ENCODE measurements at places on chromosomes 16 and 17.

DNA sequence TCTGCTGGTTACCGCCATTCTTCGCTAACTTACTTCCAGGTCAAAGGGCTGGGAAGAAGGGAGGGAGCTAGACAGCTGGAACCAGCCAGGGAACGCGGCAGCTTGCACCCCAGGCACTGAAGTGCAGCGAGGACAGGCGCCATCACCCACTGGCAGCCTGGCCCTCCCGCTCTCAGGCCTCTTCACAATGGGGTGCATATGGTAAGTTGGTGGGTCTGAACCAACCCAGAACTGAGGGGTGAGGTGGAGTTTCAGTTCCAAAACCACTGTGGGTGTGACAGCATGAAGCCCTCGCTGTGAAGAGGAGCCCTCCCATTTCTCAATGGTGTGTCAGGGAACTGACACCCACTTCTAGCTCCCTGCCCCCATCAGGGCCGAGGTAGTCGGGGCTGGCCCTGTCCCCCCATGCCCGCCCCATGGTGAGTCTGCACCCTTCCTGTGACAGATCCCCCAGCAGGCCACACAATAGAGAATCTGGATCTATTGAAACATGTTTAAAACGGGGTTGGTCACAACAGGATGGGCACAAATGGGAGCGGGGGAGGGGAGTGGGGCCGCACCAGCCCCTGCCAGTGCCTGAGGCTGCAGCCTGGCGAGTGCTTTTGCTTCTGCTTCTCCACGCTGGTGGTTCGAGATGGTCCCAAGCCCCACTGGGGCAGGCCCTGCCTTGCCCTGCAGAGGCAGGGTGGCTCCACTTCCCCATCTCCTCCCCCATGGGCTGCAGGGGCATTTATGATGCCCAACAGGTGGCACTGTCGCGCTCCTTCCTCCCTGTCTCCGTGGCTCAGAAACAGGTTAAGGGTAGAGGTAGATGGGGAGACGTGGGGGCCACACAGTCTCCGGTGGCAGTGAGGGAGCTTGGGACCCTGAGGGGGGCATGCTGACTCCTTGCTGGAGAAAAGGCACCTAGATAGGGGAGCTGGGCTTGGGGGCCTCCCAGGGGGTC, 2.3 kb downstream of the LIMD2 start:
- DNase-seq: no peak

DNA sequence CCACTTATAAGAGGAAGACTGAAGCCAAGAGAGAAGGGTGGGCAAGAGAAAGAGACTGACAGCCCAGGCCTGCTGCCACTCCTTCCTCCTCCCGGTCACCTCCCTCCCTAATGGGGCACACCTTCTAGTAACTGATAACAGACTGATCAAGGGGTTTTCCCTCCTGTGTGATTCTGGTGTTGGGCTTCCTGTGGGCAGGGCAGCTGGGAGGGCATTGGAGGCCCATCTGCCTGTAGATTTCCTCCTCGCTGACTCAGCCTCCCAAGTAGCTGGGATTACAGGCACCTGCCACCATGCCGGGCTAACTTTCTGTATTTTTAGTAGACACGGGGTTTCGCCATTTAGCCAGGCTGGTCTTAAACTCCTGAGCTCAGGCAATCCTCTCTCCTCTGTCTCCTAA, 16.2 kb downstream of the CA4 start:
- DNase-seq: no peak

DNA sequence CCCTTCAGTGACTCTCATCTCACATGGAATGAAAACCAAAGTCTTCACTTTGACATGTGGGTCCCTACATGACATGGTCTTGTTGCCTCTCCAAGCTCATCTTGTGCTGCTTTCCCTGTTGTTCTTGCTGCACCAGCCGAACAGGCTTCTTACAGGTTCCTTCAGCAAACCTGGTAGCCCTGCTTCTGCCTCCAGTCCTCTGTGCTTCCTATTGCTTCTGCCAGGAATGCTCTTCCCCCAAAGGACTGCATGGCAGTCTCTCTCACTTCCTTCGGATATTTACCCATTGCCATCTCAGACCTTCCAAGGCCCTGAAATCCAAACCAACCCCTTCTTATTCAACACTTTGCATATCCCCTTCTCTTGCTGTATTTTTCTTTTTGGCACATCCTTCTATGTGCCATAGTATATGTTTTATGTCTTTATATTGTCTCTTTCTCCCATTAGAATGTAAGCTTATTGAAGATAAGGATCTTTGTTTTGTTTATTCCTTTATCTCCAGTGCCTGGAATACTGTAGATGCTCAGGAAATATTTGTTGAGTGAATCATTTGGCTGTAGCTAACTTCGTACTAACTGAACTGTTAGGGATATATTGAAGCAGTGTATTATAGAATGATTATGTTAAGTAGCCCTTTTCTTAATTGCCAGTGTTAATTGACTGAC, 57.9 kb upstream of the SLC12A3 start:
- no peak for DNase-seq

GRCh38 chr16:70721202-70721963, 35.5 kb upstream of the MTSS2 start:
- no peak for DNase-seq

DNA sequence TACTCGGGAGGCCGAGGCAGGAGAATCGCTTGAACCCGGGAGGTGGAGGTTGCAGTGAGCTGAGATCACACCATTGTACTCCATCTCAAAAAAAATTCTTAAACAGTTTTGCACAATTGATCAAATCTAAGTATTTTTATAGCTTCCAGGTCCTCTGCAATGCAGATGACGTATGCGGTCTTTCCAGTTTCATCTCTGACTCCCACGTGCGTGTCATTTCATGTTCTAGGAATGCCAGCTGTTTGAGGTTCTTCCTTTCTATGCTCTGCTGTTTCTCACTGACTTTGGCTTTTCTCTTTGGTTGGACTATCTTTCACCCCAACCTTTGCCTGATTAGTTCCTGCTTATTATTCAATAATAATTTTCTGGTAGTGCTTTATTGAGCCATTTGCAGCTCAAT, 16.2 kb downstream of the CHP2 start:
- DNase-seq: no peak

DNA sequence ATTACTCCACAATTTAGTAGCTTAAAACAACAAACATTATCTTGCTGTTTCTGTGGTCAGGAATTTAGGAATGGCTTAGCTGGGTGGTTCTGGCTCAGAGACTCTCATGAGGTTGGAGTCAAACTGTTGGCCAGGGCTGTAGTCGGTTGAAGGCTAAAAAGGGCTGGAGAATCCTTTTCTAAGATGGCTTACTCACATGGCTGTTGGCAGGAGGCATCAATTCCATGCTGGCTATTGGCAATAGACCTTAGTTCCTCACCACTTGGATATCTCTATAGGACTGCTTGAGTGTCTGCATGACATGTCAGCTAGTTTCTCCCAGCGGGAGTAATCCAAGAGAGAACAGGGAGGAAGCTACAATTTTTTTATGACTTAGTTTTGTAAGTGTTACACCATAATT, 6.6 kb upstream of the EFCAB13 start:
- no peak for DNase-seq

DNA sequence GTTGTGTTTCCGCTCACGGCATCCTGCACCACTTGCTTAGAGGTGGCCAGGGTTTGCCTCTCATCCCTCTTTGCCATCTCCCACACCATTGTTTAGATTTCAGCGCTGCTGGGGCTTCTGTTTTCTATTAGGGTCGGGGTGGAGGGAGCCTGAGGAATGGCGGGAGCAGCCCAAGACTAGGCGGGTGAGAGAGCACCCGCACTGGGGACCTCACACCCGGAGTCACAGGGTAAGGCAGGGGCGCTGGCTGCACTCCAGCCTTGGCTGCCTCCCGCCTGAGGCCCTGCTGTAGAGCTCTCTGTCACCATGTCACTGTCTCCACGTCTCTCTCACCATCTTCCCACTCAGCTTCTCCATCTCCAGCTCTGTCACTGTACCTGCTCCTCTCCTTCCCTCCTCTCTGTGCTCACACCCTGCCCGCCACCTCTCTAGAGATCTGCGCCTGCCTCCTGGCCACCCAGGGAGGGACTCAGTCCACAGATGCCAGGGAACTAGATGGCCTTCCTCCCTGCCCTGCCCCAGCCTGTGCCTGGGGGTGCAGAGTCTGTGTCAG, 32.8 kb upstream of the ABCC3 start:
- no peak for DNase-seq

DNA sequence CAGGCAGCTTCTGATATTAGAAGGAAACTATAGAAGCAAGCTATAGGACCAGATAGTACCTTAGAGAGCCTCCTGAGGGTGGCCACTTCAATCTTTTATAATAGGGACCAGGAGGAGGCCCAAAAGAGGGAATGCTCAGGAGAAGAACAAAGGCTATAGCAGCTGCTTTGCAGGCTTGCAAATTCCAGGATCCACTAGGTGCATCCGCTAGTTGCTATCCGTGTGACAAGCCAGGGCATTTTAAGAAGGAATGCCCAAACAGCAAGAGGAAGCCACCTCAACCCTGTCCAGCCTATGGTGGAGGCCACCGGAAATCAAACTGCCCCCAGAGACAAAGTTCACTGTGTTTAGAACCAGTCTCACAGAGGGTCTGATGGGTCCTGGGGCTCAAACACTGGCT, 192.6 kb upstream of the KIF2B start:
- DNase-seq: no peak

DNA sequence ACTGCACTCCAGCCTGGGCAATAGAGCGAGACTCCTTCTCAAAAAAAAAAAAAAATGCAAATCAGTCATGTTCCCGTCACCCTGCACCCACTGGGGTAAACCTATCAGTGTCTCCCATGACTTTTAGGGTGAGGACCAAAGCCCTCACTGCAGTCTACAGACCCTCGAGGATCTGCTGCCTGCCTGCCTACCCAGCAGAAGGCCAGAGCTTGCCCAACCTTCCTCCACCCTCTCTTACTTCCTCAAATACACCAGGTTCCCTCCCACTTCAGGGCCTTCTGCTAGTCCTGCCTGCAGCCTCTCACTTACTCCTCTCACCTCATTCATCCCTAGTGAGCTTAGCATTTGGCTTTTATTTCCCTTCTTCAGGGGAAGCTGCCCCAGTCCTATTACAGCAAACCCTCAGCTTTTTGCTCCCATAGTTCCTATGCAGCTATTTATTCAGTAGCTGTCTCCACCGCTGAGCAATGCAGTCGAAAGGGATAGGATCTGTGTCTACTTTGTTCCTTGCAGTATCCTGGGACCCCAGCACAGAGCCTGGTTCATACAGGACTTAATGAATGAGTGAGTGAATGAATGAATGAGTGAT, 17.8 kb upstream of the TOB1 start:
- DNase-seq: no peak

- peak; percentile 81 for DNase-seq
Measured at GRCh38 chr17:76540381-76541300, 797 bp downstream of the PRCD start.

GRCh38 chr17:41651625-41652460, 27.5 kb upstream of the KRT17 start:
- DNase-seq: no peak

Measured in NCI-H1048 (cell line).